ENCODE measurements at places on chromosomes 2 and 18.

DNA sequence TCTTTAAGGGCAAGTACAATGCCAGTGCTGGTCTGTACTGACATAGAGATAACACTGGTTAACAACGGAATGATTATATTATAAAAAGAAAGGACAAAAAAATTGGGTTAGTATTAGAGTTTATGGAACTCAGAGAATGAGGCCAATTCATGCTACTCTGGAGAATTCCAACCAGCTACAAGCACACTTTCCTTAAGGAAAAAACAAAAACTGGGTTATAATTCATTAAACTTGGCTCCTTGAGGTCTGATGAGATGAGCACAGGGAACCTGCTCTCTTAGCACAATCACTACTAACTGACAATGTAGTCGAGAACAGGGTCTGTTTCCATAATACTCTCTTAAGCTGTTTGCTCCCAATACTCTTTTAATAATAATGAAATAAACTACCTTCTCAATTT, 165.3 kb downstream of the NRXN1 start:
- DNase-seq, result no peak

- DNase-seq, result peak; percentile 6
These were observed at the start of gene GPR75 for GRCh38 chr2:53859206-53860181. Gene GPR75 (minus strand): TSS chr2:53859967. CDS start chr2:53854756, 5,211 bp downstream.

- no peak for DNase-seq
These were observed 752 bp downstream of the MGAT4A start for GRCh38 chr2:98730053-98730706.

DNA sequence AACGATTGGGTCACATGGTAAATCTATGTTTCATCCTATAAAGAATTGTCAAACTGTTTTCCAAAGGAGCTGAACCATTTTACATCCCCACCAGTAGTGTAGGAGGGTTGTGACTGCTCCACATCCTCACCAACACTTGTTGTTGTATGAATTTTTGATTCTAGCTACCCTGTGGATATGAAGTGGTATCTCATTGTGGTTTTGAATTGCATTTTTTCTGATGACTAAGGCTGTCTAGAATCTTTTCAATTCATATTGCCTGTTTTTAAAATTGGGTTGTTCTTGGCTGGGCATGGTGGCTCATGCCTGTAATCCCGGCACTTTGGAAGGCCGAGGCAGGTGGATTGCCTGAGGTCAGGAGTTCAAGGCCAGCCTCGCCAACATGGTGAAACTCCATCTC, 44.5 kb downstream of the TXNL1 start:
- no peak for DNase-seq

DNA sequence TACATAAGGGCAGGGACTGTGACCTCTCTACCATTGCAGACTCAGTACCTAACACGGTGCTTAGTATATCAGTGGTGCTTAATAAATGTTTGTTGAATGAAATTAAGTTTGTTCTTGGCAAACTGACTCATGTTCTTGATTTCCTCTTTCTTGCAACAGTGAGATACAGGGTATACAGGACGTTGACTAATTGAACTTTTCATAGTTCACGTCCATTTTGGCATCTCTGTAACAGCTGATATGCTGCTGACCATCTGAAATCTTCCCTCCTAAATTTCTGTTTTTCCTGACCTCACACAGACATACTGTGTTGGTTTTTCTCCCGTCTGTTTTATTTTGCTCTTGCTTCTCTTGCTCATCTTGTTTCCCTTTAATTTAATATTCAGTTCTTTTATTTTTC, 44.2 kb downstream of the LHCGR start:
- no peak for DNase-seq

GRCh38 chr2:95342556-95343320, 45.6 kb downstream of the KCNIP3 start:
- DNase-seq, result no peak

DNA sequence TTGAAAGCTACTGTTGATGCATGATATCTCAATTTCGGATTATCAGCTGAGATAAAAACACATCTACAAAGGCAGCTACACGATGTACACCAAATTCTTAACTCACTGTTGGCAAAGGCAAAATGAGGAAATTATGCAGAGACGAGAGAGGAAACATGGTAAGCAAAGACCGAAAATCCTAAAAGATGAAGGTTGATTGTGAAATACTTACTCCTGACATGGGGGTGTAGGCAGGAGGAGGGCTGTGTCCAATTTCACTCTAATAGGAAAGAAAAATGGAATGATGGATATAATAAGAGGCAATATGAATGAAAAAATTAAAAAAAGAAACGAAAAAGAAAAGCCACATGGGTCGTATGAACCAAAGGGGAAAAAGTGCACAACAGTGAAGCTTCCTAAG, 831.3 kb downstream of the CPS1 start:
- DNase-seq, result no peak

DNA sequence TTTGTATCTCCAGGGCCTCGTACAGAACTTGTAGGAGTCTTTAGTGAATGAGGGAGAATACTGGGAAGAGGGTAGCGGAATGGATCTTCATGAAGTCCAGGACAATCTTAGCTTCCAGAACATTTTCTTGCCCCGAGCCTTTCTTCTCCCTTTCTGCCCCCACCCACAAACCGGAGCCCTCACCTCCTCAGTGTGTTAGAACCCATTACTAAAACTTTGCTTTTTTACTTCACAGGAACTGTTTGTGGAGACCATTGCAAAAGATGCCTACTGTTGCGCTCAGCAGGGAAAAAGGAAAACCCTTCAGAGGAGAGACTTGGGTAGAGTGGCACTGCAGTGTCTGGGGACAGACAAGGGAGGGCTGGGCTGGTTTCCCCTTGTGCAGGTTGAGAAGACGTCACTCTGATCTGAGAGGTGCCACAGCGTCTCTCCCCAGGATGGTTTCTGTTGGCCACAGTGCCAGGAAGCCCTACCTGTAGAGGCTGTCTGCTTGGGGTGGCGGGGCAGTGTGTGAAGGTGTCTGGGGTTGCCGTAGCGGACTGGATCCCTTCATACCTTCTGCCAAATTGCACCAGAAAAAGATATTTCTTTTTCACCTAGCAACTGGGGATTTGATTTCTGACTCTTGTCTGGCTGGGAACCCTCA, 786 bp downstream of the POLE4 start:
- no peak for DNase-seq

DNA sequence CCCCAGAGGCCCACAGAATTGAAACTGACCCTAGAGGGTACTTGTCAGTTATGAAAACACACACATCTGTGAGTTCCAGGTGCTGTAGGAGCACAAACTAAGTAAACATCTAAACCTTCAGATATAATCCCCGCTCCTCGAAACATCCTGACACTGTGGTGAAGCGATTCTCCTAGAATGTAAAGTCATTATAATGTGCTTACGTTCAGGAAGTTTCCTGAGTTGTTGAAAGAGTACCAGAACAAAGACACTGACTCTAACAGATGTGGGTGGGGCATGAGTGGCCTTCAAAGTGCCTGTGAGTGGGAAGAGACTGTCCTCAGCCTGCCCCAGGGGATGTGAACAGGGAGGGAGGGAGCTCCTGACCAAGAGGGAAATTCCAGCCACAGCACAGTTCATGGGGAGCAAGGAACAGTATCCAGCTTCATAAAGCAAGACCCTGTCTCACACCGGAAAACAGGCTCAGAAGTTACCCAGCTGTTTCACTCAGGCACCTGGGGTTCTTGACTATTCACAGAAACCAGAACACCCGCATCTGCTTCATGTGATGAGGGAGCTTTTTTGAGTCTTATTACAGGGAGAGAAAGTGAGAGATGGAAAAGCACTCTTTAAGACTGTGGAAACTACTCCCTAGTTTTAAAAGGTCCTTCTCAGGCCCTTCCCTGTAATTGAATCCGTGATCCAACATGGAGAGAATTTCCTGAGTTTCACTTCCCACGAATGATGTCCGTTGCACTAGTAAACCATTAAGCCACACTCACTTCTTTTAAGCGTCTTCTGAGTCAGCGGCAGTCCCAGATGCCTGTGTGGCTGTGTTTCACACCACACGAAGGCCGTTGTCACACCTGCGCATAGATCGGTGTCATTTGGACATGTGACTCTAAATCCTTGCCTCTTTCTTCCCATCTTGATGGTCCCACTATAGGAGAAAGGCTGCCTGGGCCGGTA, 88.6 kb upstream of the EML6 start:
- DNase-seq, result peak; percentile 57

- no peak for DNase-seq
These were observed 64.6 kb downstream of the TMEM17 start for GRCh38 chr2:62441421-62441820.

DNA sequence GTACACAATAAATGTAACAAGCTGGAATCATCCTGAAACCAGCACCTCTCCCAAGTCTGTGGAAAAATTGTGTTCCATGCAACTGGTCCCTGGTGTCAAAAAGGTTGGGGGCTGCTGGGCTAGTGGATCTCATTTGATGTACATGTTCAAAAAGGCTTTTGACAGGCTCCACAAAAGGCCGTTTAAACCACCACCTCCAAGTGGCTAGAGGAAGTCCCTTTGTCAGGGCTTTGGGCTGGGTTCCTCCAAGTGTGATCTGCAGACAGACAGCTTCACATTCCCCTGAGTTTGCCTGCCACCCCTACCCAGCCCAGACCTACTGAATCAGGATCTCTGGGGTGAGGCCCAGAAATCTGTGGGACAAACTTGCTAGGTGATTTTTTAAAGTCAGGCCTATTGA, 84.7 kb downstream of the TGFA start:
- DNase-seq, result no peak

DNA sequence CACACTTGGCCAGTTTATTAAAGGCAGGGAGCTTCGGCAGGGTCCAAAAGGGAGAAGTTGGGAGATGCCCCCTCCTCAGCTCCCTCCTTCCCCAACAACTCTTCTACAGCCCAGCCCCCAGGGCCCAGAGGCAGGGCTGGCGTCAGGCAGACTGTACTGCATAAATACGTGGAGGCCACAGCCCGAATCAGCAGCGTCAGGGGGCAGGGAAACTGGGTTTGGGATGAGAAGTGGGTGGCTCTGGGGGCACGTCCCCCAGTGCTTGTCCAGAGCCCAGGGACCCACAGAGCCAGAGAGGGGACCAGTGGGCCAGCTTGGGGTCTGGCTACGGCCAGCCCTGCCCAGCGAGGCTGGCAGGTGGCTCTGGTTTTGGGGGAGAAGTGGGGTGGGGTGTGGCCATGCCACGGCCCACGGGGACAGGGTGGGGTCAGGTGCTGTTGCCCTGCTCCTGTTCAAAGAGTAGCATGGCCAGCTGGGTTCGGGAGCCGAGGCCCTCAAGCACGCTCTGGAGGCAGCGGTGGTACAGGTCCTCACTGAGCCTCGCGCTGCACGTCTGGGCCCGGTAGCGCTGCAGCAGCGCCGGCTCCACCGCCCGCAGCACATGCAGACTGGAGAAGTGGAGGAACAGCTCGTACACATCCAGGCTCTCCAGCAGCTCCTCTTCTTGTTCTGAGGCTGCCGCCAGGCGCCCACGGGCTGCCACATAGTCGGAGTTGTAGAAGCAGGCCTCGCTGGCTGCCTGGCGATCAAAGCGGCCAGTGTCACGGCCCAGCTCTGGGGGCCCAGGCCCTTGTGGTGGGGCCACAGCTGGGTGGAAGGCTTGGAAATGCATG, 4.4 kb downstream of the CHPF start:
- no peak for DNase-seq

GRCh38 chr2:63840081-63840784, 1.5 kb upstream of the UGP2 start:
- no peak for DNase-seq

- DNase-seq, result no peak
These were observed 324.9 kb upstream of the SLC14A2 start for GRCh38 chr18:45290364-45290763.

DNA sequence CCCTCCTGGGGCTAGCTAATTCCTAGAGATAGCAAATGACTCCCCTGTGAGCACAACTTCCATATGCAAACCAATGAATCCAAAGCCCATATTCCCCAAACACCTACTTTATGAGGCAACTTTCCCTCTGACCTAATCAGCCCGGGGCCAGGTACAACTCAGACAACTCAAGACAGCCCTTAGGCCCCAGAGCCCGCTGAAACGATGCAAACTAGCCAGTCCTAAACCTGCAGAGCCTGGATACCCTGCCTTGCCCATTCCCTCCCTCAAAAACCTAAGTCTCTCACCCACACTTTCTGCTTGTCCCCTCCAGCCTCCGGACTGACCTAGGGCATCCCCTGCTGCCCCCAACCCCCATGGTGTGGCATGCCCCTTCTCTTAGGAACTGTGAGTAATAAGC, 142.8 kb downstream of the ACTR3 start:
- DNase-seq, result no peak

DNA sequence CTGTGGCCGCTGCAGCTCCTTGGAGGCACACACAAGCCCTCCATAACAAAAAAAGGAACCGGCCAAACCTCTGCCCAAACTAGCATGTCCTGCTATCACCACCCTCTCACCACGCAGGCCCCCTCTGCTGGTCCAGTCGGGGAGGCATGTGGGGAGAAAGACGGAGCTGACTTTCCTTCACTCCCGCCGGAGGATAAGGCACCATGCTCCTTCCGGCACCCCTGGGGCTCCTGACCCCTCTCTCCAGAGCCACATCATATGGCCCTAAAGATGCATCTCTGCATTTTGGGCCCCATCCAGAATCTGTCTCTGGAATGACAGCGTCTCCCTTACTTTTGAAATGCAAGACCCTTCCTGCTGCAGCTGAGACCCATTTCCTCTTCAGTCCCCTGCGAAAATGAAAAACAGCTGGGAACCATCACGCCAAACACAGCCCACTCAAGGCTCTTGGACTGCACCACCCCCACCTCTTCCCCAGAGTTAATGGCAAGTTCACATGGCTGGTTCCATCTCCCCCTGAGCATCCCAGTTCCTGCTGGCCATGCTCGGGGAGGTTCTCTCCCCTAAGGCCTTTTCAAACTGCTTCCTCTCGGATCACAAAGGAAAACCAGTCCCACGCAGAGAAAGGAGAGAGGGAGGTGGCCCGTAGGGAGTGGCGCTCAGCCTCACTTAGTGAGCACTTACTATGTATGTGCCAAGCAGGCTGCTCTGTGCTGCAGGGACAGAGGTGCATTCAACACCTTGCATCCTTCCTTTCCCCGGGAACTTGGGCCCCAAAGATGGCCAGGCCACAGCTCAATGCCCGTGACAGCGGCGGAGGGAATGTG, 35.2 kb upstream of the MLPH start:
- no peak for DNase-seq

DNA sequence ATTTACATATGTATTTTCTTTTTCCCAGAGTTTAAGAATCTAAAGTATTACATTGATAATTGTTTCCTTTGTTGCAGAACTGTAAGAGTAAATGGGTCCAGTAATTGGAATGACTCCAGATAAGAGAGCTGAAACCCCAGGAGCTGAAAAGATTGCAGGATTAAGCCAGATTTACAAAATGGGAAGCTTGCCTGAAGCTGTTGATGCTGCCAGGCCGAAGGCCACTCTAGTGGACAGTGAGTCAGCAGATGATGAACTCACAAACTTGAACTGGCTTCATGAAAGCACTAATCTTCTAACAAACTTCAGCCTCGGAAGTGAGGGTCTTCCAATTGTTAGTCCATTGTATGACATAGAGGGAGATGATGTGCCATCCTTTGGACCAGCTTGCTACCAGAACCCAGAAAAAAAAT, 183.8 kb upstream of the STON1 start:
- peak; percentile 85 for DNase-seq

Data from stromal cell of bone marrow (primary cell).